ENCODE measurements at places on chromosomes 5 and 9. TPM values are rescaled to one million over a fixed set of nuclear protein-coding genes. Genes with fewer than 3 reads are reported as not detected.

GRCh38 chr5:8839361-8840055 is 706.4 kb downstream of the SEMA5A start:
- H3K36me3 ChIP-seq: no peaks in the 10 kb centered on the region
- no peak for DNase-seq
- no peak overlapping the region for H3K4me3 ChIP-seq
- H3K4me1 ChIP-seq: peaks cover 11% of the 10 kb centered on the region

DNA sequence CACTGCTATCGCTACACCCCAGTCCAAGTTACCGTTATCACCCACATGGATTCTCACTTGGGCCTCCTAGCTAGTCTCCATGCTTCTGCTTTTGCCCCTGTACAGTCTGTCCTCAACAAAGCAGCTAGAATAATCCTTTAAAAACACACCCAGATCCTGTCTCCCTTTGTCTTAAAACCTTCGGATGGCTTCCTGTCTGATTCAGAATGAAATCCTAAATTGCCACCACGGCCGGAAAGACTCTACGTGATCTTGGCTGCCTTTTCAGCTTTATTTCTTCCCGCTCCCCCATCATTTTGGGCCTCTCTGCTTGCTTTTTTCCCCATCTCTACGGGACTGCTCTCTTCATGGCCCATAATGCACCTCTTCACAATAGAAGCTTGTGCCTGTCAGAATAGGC is 33.4 kb downstream of the GDNF start:
- no peak for DNase-seq
- no peak overlapping the region for H3K27ac ChIP-seq
- peaks cover 4% of the 10 kb centered on the region for H3K4me1 ChIP-seq

- peaks cover 34% of the 10 kb centered on the region for H3K36me3 ChIP-seq
- H3K4me3 ChIP-seq: no peak overlapping the region
- DNase-seq: no peak
- no peak overlapping the region for H3K27ac ChIP-seq
- peaks cover 3% of the 10 kb centered on the region for H3K4me1 ChIP-seq
Observed at GRCh38 chr5:61534481-61535267, 202.6 kb downstream of the ZSWIM6 start.

Gene STK32A
- under 0.01 TPM for total RNA-seq

Gene LCN15
- not detected for total RNA-seq

DNA sequence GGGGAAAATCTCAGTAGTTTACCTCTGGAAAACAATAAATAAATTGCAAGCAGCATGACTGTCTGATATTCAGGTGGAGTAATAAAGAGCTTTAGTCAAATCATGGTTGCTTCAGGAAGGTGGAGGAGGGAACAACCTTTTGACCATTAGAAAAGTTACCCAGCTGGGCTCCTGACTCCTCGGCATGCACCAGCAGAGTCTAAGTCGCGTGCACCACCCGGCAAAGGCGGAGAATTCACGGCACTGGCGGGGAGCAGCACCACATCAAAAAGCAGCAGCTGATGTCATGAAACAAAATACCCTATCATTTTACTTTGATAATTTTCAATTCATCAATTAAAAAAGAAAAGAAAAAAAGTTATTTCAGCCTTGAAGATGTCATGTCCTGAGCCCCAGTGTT is 34.6 kb downstream of the EBF1 start:
- H3K27ac ChIP-seq: no peak overlapping the region
- no peak for DNase-seq
- H3K4me3 ChIP-seq: no peak overlapping the region
- H3K4me1 ChIP-seq: peaks cover 2% of the 10 kb centered on the region
- no peaks in the 10 kb centered on the region for H3K36me3 ChIP-seq

Gene ATP10B
- total RNA-seq: not detected

Gene PAM
- 115 TPM for total RNA-seq

- H3K27me3 ChIP-seq: no peaks in the 10 kb centered on the region
- H3K4me1 ChIP-seq: no peaks in the 10 kb centered on the region
- no peak overlapping the region for H3K27ac ChIP-seq
- H3K4me3 ChIP-seq: no peak overlapping the region
Observed at GRCh38 chr5:116032991-116033390, 719 bp downstream of the ARL14EPL start.

Gene DOLPP1
- total RNA-seq: 6.7 TPM

GRCh38 chr5:149561848-149562247 is 10.6 kb upstream of the CSNK1A1 start:
- peaks cover 14% of the 10 kb centered on the region for H3K4me1 ChIP-seq
- peak overlapping the region; percentile 100 for H3K27ac ChIP-seq
- H3K36me3 ChIP-seq: no peaks in the 10 kb centered on the region

- H3K4me3 ChIP-seq: no peak overlapping the region
- H3K27me3 ChIP-seq: no peaks in the 10 kb centered on the region
- no peak for DNase-seq
- peaks cover 5% of the 10 kb centered on the region for H3K4me1 ChIP-seq
- no peak overlapping the region for H3K27ac ChIP-seq
Observed at GRCh38 chr5:57262541-57262940, 88.7 kb downstream of the GPBP1 start.

DNA sequence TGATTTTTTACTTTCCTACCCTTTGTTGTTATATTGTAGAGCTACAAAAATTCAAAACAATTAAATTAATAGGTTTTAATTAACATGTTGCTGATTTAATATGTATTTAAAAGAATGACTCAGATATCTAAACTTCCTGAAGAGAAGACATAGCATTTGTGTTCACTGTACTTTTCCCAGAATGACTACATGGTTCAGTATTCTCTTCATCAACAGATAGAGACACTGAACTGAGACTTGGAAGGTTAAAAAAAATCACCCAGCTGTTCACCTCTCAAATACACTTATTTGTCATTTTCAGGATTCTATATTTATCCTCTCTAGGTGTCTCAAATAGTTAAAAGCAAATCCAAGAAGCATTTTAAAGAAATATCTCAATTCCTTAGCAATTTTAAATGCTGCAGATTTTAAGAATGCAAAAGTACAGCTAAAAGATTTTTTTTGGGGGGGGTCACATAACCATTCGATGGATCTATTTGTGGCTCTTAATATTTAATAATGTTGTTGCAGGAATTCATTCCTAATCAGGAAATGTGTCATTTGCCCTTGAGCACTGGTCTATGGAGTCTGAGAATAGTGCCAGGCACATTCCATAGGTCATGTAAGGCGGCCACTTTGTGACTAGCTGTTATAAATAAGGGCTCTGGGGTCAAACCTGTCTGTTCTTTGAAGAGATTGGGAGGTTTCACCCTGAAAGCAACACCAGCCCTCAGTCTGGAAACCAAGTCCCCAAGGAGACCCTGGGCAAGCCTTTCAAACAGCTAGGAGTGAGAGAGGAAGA is 463.1 kb downstream of the NR2F1-AS1 start:
- H3K4me1 ChIP-seq: peaks cover 3% of the 10 kb centered on the region
- no peak overlapping the region for H3K4me3 ChIP-seq
- DNase-seq: peak; percentile 77
- no peaks in the 10 kb centered on the region for H3K36me3 ChIP-seq
- no peaks in the 10 kb centered on the region for H3K27me3 ChIP-seq

DNA sequence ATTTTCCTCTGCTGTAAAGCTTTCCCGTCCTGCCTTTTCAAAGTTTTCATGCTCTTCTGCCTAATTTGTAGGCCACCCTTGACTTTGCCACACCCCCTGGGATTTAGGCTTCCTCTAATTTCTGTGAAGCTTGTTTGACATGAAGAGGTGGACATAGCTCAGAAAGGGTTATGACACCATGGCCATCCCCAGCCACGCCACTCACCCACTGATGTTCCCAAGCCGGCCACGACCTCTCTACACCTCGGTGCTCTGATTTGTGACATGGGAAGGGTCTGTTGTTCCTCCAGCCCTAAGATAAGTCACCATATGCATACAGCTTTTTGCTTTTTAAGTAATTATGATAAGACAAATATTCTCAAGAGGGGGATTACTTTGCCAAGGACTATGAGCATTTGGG is 139.5 kb downstream of the BARX1 start:
- H3K27me3 ChIP-seq: peaks cover 2% of the 10 kb centered on the region
- H3K4me1 ChIP-seq: no peaks in the 10 kb centered on the region
- no peak overlapping the region for H3K27ac ChIP-seq
- H3K4me3 ChIP-seq: no peak overlapping the region
- no peaks in the 10 kb centered on the region for H3K36me3 ChIP-seq

Data from IMR-90 (cell line).